Activated CD4-positive, alpha-beta T cell treated with anti-CD3 and anti-CD28 coated beads, Interleukin-2, amount 10 ng/mL, durations not matched to agents 7 days and 5 days (primary cell): ENCODE measurements at places on chromosomes 11 and 22.

- H3K27ac ChIP-seq, result no peak overlapping the region
- no peaks in the 10 kb centered on the region for H3K36me3 ChIP-seq
- peaks cover 17% of the 10 kb centered on the region for H3K4me1 ChIP-seq
- peaks cover 19% of the 10 kb centered on the region for H3K27me3 ChIP-seq
- DNase-seq, result peak; percentile 37
- no peak overlapping the region for H3K4me3 ChIP-seq
These were observed 14.3 kb downstream of the MYO7A start for GRCh38 chr11:77142091-77142975.

DNA sequence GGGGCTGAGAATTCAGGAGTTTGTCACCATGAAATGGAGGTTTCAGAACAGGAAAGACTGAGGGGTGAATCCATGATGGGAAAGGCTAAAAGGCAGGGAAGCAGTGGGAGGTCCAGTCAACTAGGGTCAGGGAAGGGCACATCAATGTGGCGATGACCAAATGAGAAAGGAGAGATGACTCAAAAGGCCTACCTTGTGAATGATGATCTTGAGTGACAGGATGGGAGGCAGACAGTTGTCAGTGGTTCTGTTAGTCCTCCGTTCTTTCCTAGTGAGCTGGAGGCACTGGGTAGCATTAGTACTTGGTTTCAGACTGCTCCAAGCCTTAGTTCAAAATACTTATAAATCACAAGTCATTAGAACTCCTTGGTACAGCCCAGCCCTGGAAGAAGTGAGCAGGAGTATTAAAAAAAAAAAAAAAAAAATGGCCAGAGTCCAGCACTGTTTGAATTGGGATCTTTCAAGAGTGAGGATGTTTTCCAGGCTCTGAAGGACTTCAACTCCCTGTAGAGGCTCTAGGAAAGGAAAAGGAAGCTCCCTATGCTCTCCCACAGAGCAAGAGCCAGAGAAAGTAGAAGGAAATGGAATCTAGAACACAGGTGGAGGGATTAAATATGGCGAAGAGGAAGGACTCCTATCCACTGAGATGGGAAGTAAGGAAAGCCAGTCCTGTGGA, 8.3 kb upstream of the DCHS1 start:
- DNase-seq, result no peak
- H3K27me3 ChIP-seq, result peaks cover 3% of the 10 kb centered on the region
- no peak overlapping the region for H3K4me3 ChIP-seq

DNA sequence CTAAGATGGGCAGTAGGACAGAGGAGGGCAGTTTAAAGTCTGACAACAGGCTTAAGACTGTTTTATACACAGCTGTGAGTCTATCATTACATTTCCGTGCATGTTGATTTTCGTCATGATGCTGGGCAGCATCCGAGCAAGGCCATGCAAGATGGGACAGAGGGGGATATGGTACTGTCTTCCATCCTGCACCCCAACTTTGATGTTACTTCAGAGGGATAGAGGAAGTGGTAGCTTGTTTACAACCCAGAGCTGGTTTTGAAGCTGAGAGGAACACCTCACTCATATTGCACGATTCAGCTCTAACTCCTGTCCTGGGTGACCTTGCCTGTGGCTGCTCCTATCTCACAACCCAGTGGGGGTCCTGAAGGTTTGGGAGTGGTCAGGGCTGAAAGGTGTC, 3.0 kb upstream of the SORL1 start:
- peaks cover 74% of the 10 kb centered on the region for H3K4me1 ChIP-seq
- H3K36me3 ChIP-seq, result peaks cover 66% of the 10 kb centered on the region
- H3K4me3 ChIP-seq, result peak overlapping the region; percentile 63
- DNase-seq, result peak; percentile 60
- peak overlapping the region; percentile 94 for H3K27ac ChIP-seq

GRCh38 chr11:5231111-5231510, 3.2 kb downstream of the HBD start:
- peaks cover 8% of the 10 kb centered on the region for H3K27me3 ChIP-seq
- peaks cover 4% of the 10 kb centered on the region for H3K4me1 ChIP-seq
- H3K27ac ChIP-seq, result no peak overlapping the region
- no peaks in the 10 kb centered on the region for H3K36me3 ChIP-seq

GRCh38 chr11:6681505-6681904, 1.6 kb downstream of the MRPL17 start:
- H3K27me3 ChIP-seq, result no peaks in the 10 kb centered on the region
- peak overlapping the region; percentile 37 for H3K27ac ChIP-seq
- no peak for DNase-seq

GRCh38 chr22:40803321-40803720, 15.8 kb downstream of the SLC25A17 start:
- H3K36me3 ChIP-seq, result peaks cover 8% of the 10 kb centered on the region
- peaks cover 10% of the 10 kb centered on the region for H3K4me1 ChIP-seq
- H3K4me3 ChIP-seq, result no peak overlapping the region
- H3K27me3 ChIP-seq, result no peaks in the 10 kb centered on the region
- no peak overlapping the region for H3K27ac ChIP-seq

GRCh38 chr11:63901660-63902059, 15.3 kb downstream of the RCOR2 start:
- no peak for DNase-seq
- H3K4me3 ChIP-seq, result no peak overlapping the region

- no peak for DNase-seq
- H3K36me3 ChIP-seq, result no peaks in the 10 kb centered on the region
- H3K27ac ChIP-seq, result no peak overlapping the region
- H3K27me3 ChIP-seq, result no peaks in the 10 kb centered on the region
These were observed 103.7 kb downstream of the MN1 start for GRCh38 chr22:27697888-27698287.

- H3K27ac ChIP-seq, result peak overlapping the region; percentile 83
- peaks cover 55% of the 10 kb centered on the region for H3K4me1 ChIP-seq
- no peaks in the 10 kb centered on the region for H3K27me3 ChIP-seq
- peak; percentile 62 for DNase-seq
These were observed 27.1 kb upstream of the TMA7B start for GRCh38 chr22:39932918-39933649.

DNA sequence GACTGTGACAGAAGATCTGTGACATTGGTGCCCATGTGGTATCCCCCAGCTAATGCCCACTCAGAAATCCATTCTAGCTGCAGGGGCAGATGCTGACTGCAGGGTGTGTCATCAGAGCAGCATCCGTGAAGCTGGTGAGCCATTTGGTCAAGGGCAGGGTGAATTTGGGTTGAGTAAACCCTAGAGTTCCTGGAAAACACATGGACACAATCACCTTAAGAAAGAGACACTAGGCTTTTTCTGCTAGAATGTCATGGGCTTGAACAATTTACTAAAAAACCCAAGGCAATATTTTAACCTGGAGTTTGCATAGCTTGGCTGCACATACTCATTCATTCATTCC, 100.0 kb downstream of the ADAMTS15 start:
- no peaks in the 10 kb centered on the region for H3K4me1 ChIP-seq
- DNase-seq, result no peak
- no peak overlapping the region for H3K27ac ChIP-seq
- H3K27me3 ChIP-seq, result peaks cover 4% of the 10 kb centered on the region
- no peak overlapping the region for H3K4me3 ChIP-seq
- no peaks in the 10 kb centered on the region for H3K36me3 ChIP-seq

- DNase-seq, result no peak
- no peaks in the 10 kb centered on the region for H3K36me3 ChIP-seq
- no peak overlapping the region for H3K4me3 ChIP-seq
- H3K27me3 ChIP-seq, result peaks cover 12% of the 10 kb centered on the region
- no peaks in the 10 kb centered on the region for H3K4me1 ChIP-seq
- H3K27ac ChIP-seq, result no peak overlapping the region
These were observed 85.9 kb upstream of the MYOD1 start for GRCh38 chr11:17633279-17633986.

DNA sequence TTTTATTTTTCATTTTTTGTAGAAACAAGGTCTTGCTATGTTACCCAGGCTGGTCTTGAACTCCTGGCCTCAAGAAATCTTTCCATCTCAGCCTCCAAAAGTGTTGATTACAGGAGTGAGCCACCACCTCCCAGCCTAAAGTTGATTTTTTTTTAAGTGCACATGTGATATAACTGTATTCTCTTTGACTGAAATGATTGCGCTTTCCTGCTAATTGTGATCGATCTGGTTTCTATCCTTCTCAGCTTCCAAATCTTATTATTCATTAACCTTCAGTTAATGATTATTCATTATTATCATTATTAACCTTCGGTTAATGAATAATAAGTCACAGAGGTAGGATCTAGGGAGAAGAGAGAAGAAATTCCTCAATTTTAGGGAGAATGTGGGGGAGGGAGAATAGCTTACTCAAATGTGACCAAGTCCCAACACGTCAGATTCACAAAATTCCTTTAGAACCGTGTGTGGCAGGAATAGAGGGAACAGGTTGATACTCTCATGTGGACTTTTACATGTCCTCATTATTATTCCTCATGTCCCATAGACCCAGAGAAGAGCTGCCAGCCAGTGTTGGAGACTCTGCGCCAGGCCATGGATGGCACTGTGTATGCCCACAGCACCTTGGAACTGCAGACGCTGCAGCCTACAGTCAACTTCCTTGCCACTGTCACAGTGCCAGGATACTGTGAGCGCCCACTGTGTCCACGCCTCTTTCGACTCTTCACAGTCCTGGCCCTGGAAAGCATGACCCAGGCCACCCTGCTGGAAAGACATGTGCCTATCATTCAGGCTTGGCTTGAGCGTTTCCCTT, 47.1 kb downstream of the RRP8 start:
- no peak overlapping the region for H3K4me3 ChIP-seq
- no peaks in the 10 kb centered on the region for H3K4me1 ChIP-seq
- no peaks in the 10 kb centered on the region for H3K36me3 ChIP-seq
- no peak for DNase-seq
- no peaks in the 10 kb centered on the region for H3K27me3 ChIP-seq

DNA sequence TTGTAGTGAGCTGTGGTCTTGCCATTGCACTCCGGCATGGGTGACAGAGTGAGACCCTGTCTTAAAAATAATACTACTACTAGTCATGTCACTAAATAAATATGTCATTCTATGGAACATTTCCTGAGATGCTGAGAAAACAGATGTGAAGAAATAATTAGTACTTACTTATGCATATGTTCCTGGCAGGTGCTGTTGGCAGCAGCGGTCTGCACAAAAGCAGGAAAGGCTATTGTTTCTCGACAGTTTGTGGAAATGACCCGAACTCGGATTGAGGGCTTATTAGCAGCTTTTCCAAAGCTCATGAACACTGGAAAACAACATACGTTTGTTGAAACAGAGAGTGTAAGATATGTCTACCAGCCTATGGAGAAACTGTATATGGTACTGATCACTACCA, 8.8 kb downstream of the ARCN1 start:
- H3K4me3 ChIP-seq, result no peak overlapping the region
- H3K36me3 ChIP-seq, result peaks cover 45% of the 10 kb centered on the region
- no peaks in the 10 kb centered on the region for H3K27me3 ChIP-seq

- DNase-seq, result no peak
- no peaks in the 10 kb centered on the region for H3K36me3 ChIP-seq
- H3K4me3 ChIP-seq, result no peak overlapping the region
- H3K27ac ChIP-seq, result no peak overlapping the region
These were observed 16.1 kb upstream of the PCF11 start for GRCh38 chr11:83140691-83141455.

DNA sequence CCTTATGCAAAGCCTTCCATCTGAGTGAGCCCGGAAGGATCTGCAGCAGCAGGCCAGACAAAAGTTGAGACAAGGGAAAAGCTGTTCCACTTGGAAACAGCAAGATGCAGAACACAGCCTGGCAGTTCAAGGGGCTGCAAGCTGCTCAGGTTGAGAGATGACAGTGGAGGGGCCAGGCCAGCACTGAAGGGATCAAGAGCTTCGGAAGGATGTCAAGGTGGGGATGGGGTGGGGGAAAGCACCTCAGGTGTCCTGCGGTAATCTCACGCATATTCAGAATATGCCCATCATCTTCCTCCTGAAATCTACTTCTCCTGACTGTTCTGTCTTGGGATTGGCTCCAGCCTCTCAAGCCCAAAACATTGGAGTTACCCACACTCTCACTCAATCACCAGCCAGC, 35.7 kb downstream of the GAB4 start:
- H3K36me3 ChIP-seq, result no peaks in the 10 kb centered on the region
- H3K27me3 ChIP-seq, result peaks cover 12% of the 10 kb centered on the region
- no peak for DNase-seq
- no peak overlapping the region for H3K27ac ChIP-seq
- peaks cover 14% of the 10 kb centered on the region for H3K4me1 ChIP-seq

GRCh38 chr11:127018683-127019279, 18.2 kb upstream of the KIRREL3 start:
- H3K4me1 ChIP-seq, result no peaks in the 10 kb centered on the region
- H3K36me3 ChIP-seq, result no peaks in the 10 kb centered on the region
- H3K27me3 ChIP-seq, result no peaks in the 10 kb centered on the region
- H3K4me3 ChIP-seq, result no peak overlapping the region
- H3K27ac ChIP-seq, result no peak overlapping the region
- no peak for DNase-seq

DNA sequence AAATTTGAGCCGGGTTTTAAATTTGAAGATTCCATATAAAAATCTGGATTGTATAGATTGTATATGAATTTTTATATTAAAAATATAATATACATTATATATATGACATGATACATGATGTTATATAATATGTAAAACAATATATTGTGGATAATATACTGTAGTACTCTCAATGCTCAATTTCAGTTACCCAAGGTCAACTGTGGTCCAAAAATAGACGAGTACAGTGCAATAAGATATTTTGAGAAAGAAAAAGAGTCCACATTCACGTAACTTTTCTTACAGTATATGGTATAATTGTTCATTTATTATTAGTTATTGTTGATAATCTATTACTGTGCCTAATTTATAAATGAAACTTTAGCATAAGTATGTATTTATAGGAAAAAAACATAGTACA, 94.2 kb upstream of the YWHAH start:
- no peaks in the 10 kb centered on the region for H3K4me1 ChIP-seq
- H3K36me3 ChIP-seq, result peaks cover 34% of the 10 kb centered on the region
- no peak for DNase-seq

GRCh38 chr22:33275073-33275443, 216.9 kb upstream of the SYN3 start:
- no peaks in the 10 kb centered on the region for H3K4me1 ChIP-seq
- H3K27ac ChIP-seq, result no peak overlapping the region
- no peaks in the 10 kb centered on the region for H3K36me3 ChIP-seq

GRCh38 chr11:45993531-45994001, 71.1 kb downstream of the LARGE2 start:
- no peak overlapping the region for H3K4me3 ChIP-seq
- no peaks in the 10 kb centered on the region for H3K27me3 ChIP-seq
- H3K27ac ChIP-seq, result no peak overlapping the region
- no peak for DNase-seq
- H3K4me1 ChIP-seq, result no peaks in the 10 kb centered on the region

- H3K4me3 ChIP-seq, result no peak overlapping the region
- DNase-seq, result no peak
- peaks cover 2% of the 10 kb centered on the region for H3K36me3 ChIP-seq
- H3K27me3 ChIP-seq, result no peaks in the 10 kb centered on the region
- H3K27ac ChIP-seq, result no peak overlapping the region
These were observed 108.5 kb upstream of the BID start for GRCh38 chr22:17882727-17883126.
